ENCODE measurements at places on chromosomes 5 and 9.

DNA sequence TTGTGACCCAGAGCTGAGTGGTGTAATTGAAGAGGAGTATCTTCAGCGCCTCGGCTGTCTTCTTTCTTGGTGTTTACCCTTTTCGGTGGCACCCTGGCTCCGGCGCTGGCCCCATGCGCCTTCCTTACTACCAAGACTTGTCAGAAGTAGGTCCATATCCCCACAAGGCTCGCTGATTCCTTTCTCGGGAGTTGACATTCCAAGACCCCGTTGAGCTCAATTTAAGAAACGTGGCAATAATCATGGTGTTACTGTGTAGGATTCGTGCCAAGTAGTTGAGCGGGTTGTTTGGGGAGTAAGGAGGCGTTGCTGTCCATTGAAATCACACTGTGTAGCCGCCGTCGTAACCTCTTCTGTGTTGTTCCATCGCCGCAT, 795 bp downstream of the NDUFAF2 start:
- DNase-seq, result peak; percentile 63

DNA sequence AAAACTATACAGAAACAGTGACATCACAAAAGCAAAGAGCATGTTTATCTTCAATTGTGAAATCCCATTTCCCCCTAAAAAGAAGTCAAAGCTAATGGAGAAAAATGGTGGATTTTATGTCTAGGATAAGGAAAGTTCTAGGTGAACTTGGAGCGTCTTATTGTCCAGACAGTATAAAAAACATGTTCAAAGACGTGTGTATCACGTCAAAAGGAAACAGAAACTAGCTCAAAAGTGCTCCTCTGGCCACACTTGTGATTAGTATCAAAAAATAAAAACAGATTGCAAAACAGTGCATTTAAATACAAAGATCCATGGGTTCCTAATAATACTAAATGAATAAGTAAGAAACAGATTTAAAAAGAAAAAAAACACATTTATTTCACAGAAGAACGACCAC, 568.9 kb downstream of the ANXA1 start:
- no peak for DNase-seq

DNA sequence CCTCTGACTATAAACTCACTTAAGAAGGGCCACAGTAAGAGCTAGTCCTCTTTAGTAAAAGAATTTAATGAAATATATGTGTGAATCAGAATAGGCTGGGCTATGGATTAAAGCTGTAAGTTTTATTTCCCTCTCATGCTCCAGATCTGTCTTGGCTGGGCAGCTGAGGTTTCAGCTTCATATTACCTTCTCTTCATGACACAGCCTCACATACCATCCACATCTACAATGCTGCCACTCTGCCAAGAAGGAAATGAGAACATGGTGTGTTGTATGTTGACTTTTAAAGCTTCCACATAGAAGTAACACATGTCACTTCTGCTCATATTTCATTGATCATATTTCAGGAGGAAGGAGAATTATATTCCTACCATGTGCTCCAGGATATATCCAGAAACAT, 776.0 kb upstream of the ACO1 start:
- no peak for DNase-seq

GRCh38 chr9:92601451-92601850, 65.7 kb upstream of the ECM2 start:
- no peak for DNase-seq

DNA sequence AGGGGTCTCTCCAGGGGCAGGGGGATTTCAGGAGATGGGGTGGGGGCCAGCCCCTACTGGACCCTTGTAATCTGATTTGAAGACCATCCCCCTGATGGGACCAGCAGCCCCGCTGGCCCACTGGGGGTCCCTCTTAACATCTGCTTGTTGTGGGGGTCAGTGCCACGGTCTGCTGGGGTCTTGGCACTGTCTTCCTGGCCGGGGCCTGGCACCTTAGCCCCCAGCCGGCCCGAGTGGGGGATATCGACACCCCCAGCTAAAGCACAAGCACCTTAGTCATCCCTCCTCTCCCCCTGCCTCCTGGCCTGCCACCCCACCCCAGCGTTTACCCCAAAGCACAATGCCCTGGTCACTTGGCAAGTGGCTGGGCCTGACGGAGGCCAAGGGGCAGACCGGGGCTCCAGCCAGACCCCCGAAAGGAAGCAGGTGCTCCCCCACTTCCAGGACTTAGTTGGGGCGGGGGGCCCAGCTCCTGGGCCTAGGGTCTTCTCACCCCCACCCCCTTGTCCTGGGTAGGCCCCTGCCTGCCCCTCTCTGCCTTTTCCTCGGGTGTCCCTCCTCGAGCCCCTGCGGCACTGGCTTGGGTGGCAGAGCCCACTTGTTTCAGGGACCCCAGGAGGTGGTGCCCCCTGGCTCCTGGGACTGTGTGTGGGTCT, 1.4 kb upstream of the NFX1 start:
- no peak for DNase-seq

DNA sequence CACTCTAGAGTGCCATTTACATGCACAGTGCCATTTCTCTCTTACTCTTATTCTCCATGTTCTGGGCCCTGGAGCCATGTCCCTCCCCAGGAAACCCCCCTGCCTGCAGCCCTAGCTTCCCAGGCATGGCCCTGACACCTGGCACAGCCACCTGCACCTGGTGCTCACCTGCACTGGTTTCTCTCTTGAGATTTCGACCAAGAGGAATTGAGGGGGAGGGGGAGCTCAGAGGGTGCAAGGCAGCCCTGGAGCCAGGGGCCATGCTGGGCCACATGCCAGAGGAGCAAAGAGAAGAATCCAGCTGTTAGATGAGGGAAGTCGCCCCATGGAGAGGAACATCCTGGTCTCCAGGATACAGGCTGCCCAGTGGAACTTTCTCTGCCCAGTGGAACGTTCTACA, 65.0 kb upstream of the RAPGEF1 start:
- DNase-seq, result no peak

DNA sequence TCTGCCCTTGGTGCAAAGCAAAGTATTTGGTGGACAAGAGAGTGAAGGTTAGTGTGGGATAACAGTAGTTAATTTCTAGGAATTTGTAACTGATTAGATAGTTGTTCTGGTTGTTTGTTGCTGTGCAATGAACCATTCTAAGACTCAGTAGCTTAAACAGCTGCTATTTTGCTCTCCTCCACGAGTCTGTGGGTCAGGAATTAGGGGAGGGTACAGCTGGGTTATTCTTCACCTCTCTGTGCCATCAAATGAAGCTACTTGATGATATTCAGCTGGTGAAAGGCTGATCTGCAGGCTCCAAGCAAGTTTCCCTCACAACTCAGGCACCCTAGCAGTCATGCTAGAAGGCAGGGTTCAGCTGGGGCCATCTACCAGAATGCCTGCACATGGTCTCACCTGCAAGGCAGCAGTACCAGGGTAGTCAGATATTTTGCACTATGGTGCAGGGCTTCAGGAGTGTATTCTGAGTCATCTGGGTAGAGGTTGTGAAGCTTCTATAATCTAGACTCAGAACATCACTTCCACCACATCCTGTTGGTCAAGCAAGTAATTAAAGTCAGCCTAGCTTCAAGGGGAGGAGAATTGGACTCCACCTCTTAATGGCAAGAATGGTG, 159.5 kb upstream of the SLC28A3 start:
- no peak for DNase-seq

- no peak for DNase-seq
Measured at GRCh38 chr5:177232761-177233160, 70.8 kb downstream of the RAB24 start.

DNA sequence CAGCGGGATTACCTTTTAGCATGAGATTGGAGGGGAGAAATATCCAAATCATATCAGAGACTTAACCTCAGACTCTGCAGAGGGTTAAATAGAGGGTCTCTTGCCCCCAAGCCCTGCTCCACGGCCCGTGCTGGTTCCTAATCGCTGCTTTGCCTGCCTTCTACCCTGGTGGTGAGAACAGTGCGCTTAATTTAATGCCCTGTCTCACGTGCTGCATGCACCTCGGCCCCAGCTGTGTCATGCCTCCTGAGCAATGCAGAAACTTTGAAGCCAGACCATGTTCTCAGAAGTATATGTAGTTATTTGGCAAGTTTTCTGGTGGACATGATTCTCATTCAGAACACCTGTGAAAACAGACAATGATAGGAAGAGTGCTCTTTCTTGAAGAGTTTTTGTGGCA, 1.4 kb downstream of the OTULIN start:
- peak; percentile 74 for DNase-seq

DNA sequence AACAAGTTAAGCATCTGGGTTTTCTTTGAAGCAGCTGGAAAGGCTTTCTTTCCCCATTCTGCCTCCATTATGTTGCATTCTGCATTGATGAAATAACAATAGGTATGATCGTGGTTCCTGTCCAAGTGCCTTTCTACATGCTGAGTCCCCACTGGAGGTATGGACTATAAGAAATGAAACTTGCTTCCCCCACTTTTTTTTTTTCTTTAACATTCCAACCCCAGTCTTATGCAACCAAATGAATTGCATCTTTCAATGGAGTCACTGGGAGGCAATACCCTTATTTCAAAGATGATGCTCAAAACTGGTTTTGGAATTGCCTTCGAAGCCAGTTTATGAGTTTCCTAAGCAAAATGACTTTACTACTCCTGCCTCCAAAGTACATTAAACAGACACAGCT, 58.9 kb downstream of the ARSB start:
- DNase-seq, result no peak

GRCh38 chr5:112689155-112689909, 48.4 kb upstream of the APC start:
- no peak for DNase-seq

- DNase-seq, result peak; percentile 80
Measured at GRCh38 chr5:149240354-149240998, 31.2 kb upstream of the AFAP1L1 start.

- peak; percentile 38 for DNase-seq
Measured at GRCh38 chr5:114305402-114306207, 56.3 kb upstream of the KCNN2 start.

DNA sequence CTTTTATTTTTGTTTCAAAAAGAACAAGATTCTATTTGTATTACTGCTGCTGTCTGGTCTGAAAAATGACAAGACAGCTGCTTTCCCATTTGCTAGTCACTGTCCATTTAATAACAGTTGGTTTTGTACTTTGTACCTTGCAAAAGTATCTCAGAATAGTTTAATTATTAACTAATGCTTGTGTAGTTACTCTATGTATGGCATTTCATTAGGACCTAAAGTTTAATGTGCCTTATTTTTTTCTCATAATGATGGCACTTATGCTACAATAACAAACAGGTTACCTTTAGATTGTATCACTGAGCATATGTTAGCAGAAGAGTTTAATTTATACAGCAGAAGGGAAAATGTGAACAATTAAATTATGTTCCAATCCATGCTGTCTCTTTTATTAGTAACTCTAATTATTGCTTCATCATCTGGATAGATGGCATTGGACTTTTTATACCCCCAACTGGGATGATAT, 134.2 kb downstream of the CDH10 start:
- DNase-seq, result no peak

DNA sequence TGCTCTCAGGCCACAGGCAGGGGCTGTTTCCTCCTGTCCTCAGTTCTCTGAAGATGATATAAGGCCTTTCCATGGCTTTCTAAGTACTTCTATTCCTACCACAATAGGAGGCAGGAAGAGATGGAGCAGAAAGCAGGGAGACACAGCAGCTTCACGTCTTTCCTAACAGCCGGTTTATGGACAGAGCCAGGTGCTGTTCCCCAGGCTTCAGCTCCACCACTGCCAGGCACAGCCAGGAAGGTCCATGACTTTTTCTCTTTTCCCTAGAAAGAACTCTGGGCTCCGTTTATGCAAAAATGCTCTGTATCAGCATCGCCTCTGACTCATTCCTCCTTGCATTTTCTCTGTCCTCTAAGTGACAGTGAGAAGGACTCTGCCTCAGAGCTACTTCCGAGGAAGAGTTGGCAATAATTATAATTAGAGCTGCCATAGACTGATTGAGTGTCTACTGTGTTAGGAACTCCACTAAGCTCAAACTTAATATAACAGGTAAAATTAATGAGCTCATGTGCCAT, 478.5 kb downstream of the RASEF start:
- DNase-seq, result no peak

GRCh38 chr9:86324901-86325300, 29.3 kb downstream of the TUT7 start:
- DNase-seq, result no peak

- DNase-seq, result no peak
Measured at GRCh38 chr5:38433160-38433861, 123.1 kb downstream of the LIFR start.

DNA sequence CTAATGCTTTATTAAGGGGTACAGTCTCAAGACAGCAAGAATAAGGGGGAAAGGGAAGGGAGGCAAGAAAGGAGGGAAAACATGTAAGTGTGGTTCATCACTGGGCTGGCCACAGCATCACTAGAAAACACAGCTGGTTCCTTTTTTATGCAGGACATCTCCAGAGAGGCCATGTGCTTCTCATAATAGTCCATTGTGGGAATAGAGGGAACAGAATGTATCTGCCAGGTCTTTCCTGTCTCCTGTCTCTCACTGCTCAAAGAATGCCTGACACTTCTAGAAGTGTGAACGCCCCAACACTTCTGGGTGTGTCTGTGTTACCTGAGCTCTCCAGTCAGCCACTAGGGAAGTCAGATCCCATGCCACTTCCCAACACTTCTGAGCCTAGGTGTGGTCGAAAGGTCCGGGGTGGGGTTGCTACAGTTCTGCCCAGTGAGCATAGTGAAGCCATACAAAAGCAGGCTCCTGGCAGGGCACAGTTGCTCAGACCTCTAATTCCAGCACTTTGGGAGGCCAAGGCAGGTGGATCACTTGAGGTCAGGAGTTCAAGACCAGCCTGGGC, 255.6 kb upstream of the SLC30A5 start:
- DNase-seq, result no peak

GRCh38 chr5:9537223-9538141, 8.4 kb downstream of the SEMA5A start:
- DNase-seq, result no peak

- no peak for DNase-seq
Measured at GRCh38 chr5:150464554-150465012, 15.0 kb upstream of the RPS14 start.

GRCh38 chr5:620152-620551, 8.0 kb downstream of the CEP72 start:
- no peak for DNase-seq

DNA sequence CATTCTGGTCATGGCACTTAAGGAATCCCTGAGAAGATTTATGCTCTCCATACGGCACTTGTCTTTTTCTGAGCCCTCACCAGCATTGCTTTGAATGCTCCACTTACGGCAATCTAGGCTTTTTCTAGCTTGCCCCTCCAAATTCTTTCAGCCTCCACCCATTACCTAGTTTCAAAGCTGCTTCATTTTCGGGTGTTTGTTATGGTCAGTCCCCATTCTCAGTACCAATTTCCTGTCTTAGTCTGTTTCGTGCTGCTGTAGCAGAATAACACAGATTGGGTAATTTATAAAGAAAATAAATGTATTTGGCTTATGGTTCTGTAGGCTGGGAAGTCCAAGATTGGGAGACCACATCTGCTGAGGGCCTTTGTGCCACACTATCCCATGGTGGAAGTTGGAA, 42.0 kb downstream of the ARHGEF28 start:
- no peak for DNase-seq

GRCh38 chr9:37554318-37554717, 21.9 kb downstream of the FBXO10 start:
- no peak for DNase-seq

GRCh38 chr9:33264003-33264472, 470 bp downstream of the BAG1 start:
- peak; percentile 77 for DNase-seq
